ENCODE measurements at places on chromosomes 13 and 19.
A peak's percentile ranks its signal among the peaks of the same experiment; 100 is the strongest.

DNA sequence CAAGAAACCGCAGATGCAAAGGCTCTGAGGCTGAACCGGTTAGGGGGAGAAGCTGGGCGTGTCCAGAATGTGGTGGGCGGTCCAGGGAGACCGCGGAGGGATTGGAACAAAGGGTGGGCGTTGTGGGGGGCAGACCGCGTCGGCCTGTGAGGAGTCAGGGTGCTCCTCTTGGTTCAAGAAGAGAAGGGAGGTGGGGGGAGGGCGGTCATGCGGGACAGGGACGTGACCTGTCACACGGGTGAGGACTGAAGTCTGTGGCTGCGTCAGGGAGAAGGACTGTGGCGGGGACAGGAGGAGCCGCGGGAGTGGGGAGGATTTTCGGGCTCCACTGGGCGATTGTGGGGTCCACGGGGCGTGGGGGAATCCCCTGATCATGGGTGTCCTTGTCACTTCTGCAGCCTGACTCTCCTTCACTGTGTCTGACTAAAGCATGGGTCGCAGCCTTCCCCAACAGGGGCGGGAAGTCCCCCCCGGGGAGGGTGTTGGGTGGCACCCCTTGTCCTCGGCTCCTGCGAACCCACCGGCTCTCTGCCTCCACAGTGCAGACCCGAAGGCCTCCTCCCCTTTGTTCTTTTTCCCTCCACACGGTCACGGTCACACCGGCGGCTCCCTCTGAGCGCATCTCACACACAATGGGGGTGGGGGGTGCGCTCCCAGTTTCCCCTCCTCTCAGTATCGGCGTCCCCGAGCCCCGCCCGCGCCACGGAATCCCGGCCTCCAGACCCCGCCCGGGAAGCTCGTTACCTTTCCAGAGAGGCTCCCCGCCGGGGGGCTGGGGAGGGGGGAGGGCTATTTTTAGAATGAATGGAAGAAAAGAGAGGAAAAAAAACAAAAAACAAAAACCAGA, 16.4 kb upstream of the KCNN1 start:
- peak; percentile 4 for DNase-seq

- no peak for DNase-seq
These were observed 5.4 kb downstream of the ZNF8 start for GRCh38 chr19:58284199-58284598.

- peak; percentile 54 for DNase-seq
These were observed 53.0 kb upstream of the ZNF254 start for GRCh38 chr19:24033963-24034342.

DNA sequence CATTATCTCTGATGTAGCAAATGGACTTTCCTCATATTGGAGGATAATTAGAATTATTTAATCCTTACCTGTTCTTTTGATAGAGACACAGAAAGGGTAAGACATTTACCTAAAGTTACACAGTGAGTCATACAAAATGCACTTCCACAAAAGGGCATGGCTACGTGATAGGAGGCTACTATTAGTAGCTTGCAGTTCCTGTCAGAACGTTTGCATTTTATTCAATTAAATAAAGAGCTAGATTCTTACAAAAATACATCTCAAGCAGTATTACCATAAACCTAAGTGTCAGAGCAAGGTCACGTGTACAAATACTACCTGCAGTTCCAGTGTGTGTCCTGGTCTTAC, 120.6 kb downstream of the ESD start:
- DNase-seq: no peak

DNA sequence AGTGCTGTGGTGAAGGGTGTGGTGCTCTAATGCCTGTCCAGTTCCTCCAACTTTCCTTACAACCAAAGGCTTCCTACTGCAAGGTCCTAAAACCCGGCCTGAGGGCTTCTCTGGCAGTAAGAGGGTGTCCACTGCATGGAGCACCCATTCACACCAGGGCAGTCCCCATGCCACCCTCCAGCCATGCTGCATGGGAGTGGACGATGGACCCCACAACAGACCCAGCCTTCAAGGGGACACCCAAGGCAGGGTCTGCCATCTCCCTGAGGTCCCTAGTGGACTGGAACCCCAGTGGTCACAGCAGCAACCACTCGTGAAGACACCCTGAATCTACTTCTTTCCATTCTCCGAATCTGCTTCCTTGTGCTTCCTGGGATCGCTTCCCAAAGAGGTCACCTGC, 117.6 kb upstream of the SOX1 start:
- no peak for DNase-seq

DNA sequence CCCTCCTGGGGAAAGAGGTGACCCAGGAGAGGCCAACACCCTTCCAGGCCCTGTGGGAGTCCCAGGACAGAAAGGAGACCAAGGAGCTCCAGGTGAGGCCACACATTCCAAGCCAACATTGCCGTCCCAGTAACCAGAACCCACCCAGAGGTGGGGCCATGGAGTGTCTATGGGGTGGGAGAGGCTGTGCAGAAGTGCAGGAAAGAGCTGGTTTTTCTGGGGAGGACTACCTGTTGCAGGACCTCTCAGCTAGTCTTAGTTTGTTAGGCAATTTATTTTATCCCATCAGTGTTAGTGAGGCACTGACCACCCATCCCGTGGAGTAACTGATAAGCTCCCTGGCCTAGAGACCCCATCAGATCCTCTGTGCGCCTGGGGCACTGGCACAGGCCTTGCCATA, 66.1 kb downstream of the RAB20 start:
- DNase-seq: no peak

DNA sequence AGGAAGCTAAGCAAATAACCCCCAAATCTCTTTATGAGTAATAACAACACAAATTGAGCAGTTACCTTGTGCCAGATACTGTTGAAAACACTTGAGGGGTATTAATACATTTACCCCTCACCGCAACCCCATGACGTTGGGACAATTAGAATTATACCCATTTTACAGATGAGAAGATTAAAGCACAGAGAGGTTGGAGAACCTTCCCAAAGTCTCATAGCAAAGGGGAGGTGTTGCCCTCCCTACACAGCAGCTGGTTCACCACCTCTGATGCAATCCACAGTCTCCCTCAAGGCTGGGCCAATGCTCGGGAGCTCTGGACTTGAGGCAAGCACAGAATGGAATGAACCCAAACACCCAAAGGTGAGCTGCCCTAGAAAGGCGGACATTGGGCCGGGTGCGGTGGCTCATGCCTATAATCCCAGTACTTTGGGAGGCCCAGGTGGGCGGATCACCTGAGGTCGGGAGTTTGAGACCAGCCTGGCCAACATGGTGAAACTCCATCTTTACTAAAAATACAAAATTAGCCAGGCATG, 3.9 kb upstream of the CCNE1 start:
- no peak for DNase-seq

- no peak for DNase-seq
These were observed 220.4 kb upstream of the SOX1 start for GRCh38 chr13:111846391-111847159.

DNA sequence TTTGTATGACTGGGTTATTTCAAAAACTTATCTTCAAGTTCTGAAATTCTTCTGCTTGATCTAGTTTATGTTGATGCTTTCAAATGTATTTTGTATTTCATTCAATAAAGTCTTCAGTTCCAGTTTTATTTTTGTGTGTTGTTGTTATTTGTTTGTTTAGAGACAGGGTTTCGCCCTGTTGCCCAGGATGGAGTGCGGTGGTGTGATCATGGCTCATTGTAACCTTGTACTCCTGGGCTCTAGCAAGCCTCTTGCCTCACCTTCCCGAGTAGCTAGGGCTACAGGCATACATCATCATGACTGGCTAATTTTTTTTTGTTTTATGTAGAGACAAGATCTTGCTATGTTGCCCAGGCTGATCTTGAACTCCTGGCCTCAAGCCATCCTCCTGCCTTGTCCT, 40.3 kb upstream of the ARHGEF7 start:
- peak; percentile 19 for DNase-seq

- no peak for DNase-seq
These were observed 130.1 kb downstream of the ZDHHC20 start for GRCh38 chr13:21328836-21329477.

DNA sequence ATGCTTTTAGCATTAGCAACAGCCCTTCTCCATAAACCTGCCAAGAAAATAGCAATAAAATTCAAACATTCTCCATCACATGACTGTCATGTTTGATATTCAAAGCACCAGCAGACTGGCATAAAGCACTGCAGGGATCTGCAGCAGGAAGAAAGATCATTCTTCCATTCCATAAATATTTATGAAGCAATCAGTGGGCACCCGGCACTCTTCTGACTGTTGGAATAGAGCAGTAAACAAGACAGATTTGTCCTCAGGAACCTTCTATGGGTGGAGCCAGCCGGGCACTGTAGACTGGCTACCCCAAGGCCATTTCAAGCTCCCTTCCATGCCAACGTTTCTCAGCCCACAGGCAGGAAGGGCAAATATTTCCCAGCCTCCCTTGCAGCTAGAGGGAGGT, 25.5 kb downstream of the PLA2G4C start:
- no peak for DNase-seq

DNA sequence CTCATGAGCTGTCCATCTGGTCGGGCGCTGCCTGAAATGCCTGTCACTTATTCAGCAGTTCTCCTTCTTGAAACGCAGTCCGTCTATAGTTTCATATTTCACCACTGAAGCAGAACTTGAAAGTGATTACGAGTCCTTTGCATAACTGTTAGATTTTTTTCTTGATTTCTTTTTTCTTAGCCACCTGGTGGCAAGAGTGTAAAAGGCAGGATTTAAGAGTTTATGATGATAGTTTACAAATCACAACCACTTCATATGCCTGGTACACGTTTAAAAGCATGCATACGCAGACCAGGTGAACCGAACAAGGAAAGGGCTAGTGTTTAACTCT, 45.8 kb downstream of the GGACT start:
- peak; percentile 57 for DNase-seq

DNA sequence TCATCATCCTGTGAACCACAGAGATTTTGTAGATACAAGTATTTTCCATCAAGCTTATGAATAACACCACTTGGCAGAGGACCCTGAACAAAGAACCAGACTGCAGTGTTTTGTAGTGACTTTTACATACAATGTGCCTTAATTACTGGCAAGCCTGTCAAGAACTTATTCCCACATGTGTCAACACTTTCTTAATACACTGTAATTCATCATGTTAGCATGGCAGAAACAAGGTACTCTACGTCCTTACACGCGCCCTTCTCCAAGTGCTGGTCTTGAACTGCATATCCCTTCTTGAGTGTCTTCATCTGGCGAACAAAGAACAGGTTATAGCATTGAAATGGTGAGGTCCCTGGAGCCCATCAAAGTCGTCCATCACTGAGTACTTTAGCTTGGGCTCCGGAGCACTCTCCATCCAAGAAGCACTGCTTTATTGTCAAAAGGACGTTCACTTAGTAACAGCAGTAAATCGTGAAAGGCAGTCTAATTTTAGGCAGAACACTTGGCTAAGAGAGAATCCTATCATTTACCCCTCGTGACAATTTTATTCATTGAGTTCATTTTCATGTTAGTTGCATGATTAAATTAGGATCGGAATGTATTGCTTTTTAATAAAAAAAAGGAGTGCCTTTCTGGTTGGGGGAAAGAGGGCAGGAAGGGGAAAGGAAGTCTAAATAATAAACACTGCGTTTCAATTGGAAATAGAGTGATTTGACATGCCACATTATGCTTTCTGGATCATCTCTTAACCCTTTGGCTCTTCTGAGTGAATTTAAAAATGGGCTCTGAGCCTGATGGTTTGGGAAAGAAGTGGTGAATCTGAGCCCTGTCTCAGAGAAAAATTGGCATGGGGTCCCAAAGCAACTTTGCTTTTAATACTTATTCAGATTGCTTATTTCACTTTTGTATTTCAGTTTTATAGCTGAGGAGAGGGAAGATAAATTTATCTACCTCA, 376.1 kb downstream of the DLEU7 start:
- no peak for DNase-seq

- DNase-seq: no peak
These were observed 71.6 kb downstream of the MUC16 start for GRCh38 chr19:8938576-8938975.

- peak; percentile 57 for DNase-seq
These were observed 927 bp downstream of the COL4A2 start for GRCh38 chr13:110307767-110308655.

DNA sequence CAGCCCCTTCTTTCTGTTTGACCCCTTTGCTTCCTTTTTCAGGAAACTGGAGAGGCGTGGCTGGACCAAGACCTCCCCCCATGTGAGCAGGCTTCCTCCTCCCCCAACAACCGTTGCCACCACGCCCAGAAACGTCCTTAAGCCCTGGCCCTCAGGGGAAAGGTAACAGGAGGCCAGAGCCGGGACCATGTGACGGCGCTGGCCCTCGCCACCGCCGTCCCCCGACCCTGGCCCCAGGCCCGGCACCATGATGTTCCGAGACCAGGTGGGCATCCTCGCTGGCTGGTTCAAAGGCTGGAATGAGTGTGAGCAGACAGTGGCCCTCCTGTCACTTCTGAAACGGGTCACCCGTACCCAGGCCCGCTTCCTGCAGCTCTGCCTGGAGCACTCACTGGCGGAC, 14.4 kb downstream of the SAMD4B start:
- DNase-seq: no peak

- DNase-seq: peak; percentile 81
These were observed 135.7 kb downstream of the LMO7 start for GRCh38 chr13:75771818-75772217.

DNA sequence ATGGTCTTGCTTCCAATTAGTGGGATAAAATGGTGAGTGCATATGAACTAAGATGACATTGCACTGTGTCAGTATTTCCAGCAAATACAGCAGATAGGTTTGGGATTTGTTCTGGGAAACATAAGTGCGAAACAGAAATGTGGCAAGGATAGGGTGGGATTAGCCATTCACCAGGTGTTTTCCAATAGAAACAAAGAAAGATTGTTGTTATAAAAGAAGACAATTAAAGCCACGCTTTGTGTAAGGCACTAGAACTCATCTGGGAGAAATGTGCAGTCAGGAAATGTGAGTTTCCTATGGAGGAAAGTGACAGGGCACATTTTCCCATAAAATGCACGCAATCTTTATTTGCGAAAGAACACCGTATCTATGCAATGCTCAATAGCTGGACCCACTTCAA, 1547.8 kb downstream of the EFNB2 start:
- DNase-seq: no peak

- DNase-seq: no peak
These were observed 8.6 kb downstream of the PRKCSH start for GRCh38 chr19:11444059-11444458.

- peak; percentile 36 for DNase-seq
These were observed 7.7 kb upstream of the CDADC1 start for GRCh38 chr13:49240017-49240416.

GRCh38 chr13:91574766-91575165, 176.3 kb downstream of the GPC5 start:
- peak; percentile 58 for DNase-seq

GRCh38 chr13:43764349-43764748, 22.4 kb downstream of the ENOX1 start:
- DNase-seq: no peak

- no peak for DNase-seq
These were observed 85.6 kb upstream of the KLF5 start for GRCh38 chr13:72973234-72973633.

GRCh38 chr13:49938314-49938713, 2.2 kb upstream of the SPRYD7 start:
- no peak for DNase-seq

- no peak for DNase-seq
These were observed 4.1 kb downstream of the ISYNA1 start for GRCh38 chr19:18433735-18434398.

Data from fibroblast of skin of scalp (primary cell).